ENCODE measurements at places on chromosomes 7 and 10.

DNA sequence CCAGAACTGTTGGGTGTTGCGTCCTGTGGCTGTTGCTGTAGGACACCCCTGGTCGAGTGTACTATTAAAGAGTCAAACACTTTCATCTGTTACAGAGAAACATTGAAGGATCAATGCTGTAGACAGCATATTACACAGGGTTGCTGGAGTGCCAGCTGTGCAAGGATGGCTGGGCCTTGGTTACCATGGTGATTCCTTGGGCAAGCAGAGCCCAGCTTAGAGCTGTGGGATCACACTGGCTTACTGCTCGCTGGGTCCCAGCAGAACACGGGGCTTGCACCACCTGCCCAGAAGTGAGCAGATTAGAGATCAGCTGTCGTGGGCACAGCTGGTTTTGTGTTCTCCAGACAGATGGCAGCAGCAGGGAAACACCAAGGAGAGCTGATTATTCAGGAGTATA lies 76.0 kb downstream of the GPR141 start:
- DNase-seq = no peak

DNA sequence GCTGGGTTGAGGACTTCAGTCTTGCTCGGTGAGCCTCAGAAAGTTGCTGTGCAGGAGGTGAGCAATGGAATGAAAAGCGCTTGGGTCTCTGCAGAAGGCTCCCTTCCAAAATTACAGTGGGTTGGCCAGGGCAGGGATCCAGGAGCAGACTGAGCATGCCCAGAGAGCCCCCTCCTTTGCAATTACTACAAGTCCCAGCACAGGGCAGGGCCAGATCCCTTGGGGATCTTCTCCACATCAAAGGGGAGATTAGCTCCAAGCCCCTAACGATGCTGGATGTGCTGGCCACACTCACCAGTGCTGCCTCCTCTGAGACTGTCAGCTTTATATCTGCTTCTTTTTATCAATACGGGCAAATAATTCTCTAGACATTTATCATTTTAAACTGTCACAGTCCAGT lies 337.5 kb downstream of the RPS24 start:
- DNase-seq = no peak

DNA sequence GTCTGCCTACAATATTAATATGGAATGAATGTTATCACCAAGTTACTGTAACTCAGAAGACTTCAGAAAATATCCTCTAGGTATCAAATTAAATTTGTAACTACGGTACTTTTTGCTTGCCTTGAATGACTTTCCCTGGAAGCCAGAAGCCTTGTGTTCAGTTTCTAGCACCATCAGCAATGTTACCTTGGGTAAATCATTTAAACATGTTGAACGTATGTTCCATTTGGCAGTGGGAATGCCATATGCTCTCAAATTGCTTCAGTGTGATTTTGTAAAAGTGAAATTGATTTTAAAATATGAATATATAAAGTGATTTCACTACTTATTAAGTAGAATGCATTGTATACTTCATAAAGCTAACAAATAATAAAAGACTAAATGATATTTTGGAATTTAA lies 11.2 kb downstream of the RPA3 start:
- no peak for DNase-seq

GRCh38 chr7:127896659-127897058 lies 134.6 kb downstream of the LRRC4 start:
- no peak for DNase-seq

GRCh38 chr10:35637462-35637861 lies 4.6 kb downstream of the FZD8 start:
- DNase-seq = no peak

GRCh38 chr7:149742075-149742701 lies 31.2 kb downstream of the ZNF467 start:
- DNase-seq = peak; percentile 71

DNA sequence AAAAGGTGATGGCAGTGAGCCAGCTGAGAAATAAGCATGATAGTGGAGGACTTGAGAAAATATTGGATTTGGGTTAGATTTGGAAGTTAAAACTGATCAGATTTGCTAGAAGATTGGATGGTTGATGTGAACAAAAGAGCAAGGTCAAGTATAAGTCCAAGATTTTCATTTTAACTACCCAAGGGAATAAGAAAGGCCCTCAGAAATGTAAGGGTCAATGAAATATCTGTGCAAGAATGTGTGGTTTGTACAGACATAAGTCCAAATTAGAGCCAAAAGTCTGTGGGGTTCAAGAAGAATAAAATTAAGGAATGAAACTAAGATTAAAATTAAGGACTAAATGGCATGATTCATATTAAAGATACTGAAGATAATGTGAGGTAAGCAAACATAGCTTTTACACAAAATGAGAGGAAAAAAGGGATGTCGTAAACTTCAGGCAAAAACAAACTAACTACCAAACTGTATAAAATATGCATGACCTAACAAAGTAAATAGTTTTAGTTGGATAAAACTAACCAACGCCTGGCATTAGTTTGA lies 78.4 kb upstream of the CACNA2D1 start:
- no peak for DNase-seq

- DNase-seq = no peak
Observed at GRCh38 chr7:47507522-47507921, 74.4 kb downstream of the TNS3 start.

- DNase-seq = no peak
Observed at GRCh38 chr10:72068901-72069446, 19.4 kb downstream of the SPOCK2 start.

- DNase-seq = no peak
Observed at GRCh38 chr7:20267482-20267881, 50.3 kb upstream of the MACC1 start.

DNA sequence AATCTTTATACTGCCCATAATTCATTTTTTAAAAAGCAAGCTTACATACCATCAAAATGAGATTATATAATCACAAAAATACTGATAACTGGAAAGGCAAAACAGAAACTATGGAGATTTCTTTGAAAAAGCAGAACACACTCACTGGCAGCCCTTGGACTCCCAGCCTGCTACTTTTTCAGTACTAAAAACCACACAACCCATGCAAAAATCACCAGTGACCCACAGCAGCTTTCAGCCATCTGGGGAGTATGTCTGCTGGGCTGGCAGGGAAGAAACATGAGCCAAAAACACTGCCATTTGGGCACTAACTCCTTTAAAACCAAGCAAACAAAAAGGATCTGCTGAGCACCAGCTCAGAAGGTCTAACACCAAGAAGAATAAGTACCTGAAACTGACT lies 80.0 kb upstream of the DDC start:
- no peak for DNase-seq

GRCh38 chr7:157388301-157388700 lies 51.5 kb downstream of the DNAJB6 start:
- DNase-seq = no peak

DNA sequence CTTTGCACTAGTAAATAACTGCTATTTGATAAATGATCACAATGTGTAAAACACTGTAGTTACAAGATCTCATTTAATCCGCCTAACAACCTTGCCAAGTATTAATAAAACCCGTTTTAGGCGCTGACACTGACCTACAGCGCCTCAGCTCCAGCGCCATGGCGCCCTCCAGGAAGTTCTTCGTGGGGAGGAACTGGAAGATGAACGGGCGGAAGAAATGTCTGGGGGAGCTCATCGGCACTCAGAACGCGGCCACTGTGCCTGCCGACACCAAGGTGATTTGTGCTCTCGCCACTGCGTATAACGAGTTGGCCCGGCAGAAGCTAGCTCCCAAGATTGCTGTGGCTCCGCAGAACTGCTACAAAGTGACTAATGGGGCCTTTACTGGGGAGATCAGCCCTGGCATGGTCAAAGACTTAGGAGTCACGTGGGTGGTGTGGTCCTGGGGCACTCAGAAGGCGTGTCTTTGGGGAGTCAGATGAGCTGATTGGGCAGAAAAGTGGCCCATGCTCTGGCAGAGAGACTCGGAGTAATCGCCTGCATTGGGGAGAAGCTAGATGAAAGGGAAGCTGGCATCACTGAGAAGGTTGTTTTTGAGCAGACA lies 1.1 kb upstream of the TNPO3 start:
- no peak for DNase-seq

- no peak for DNase-seq
Observed at GRCh38 chr7:888081-889024, 12.0 kb downstream of the GET4 start.

- no peak for DNase-seq
Observed at GRCh38 chr10:86599041-86599440, 55.3 kb upstream of the OPN4 start.

DNA sequence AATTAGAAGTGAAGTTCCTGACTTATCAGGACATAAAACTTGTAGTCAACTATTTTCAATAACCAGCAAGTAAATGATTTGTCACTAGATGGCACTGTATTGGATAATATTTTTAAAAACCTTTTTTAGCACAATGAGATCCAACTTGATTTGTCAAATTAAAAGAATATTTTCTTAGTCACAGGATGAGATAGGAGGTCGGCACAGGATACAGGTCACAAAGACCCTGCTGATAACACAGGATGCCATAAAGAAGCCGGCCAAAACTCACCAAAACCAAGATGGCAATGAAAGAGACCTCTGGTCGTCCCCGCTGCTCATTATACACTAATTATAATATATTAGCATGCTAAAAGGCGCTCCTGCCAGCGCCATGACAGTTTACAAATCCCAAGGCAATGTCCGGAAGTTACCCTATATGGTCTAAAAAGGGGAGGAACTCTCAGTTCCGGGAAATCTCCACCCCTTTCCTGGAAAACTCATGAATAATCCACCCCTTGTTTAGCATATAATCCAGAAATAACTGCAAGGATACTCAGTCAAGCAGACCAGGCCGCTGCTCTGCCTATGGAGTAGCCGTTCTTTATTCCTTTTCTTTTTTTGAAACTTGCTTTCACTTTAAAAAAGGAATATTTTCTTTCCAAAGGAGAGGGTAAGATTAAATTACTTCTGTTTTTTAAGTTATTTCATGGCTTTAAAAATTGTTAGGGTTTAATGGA lies 255.7 kb upstream of the MKLN1 start:
- DNase-seq = peak; percentile 33

DNA sequence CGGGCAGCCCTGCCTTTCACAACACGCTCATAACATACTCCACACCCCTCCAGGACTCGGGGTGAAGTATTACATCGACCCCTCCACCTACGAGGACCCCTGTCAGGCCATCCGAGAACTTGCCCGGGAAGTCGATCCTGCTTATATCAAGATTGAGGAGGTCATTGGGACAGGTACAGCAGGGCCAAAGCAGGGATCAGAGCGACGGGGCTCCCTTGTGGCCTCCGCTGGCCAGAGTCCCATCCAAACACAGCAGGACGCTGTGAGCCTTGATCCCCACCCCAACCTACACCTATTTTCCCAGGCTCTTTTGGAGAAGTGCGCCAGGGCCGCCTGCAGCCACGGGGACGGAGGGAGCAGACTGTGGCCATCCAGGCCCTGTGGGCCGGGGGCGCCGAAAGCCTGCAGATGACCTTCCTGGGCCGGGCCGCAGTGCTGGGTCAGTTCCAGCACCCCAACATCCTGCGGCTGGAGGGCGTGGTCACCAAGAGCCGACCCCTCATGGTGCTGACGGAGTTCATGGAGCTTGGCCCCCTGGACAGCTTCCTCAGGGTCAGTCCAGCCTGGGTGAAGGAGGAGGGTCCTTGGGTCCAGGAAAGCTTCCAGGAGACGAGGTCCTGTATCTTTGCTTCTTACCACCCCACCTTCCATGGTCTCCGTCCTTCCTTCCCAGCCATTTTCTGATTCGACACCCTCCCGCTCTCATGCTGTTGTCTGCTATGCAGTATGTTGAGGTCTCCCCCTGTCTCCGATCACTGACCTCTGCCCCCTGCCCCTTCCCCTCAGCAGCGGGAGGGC lies 13.5 kb downstream of the EPHB6 start:
- no peak for DNase-seq

DNA sequence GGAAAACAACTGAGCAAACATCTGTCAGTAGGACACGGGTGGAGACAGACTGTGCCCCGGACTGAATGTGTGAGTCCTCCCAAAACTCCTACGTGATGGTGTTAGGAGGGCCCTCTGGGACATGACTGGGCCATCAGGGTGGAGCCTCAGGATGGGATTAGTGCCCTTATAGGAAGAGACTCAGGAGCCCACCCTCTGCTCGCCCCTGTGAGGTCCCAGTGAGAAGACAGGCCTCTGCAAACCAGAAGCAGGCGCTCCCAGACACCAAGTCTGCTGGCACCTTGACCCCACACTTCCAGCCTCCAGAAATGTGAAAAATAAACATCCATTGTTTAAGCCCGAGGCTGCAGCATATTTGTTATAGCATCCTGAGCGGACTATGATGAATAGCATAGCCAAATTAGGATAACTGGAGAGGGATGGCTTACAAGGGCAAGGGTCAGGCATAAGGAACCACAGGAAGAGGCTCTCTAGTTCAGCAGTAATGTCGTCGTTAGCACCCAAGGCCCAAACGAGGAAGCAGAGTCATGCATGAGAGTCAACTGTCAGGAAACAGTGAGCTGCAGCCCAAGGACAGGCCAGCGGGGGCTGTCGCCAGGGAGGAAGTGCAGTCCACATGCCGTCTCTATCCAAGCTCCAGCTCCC lies 50.6 kb downstream of the PTPRN2 start:
- DNase-seq = no peak

DNA sequence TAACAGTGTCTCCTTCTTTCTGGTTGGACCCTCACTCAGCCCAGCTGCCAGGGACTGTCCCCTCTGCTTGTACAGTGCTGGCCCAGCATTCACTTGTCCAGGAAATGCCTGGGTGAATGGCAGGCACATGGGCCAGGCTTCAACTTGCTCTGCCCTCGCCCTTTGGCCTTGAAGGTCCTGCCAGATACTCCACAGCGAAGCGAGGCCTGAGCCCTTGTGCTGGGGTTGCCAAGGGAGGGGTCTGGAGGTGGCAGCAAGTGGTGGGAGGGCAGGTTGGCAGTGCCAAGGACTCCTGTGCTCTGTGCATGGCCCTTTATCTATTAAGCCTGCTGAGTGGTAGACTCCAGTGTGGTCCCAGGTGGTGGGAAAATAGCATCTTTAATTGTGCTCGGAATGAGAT lies 75.7 kb downstream of the CDH23 start:
- no peak for DNase-seq

DNA sequence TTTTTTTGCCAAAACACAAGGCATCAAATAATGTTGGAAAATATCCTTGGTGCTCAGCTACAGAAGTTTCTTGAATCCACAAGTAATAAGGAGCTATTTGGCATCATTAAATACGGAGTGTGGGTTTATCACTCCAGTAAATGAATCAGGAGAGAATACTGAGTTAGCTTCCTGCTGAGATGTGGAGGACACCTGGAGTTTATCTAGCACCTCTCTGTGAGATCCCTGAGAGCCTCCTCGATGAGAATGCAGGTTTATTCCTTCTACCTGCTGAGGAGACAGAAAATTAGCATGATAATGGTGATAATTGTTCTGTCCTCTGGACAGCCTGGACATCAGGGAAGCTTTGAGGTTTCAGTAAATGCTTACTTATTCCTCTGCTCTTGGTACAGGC lies 40.5 kb downstream of the NRG3 start:
- no peak for DNase-seq

- DNase-seq = no peak
Observed at GRCh38 chr7:75762350-75762917, 9.6 kb downstream of the CCL26 start.
